ENCODE measurements at places on chromosomes 12 and 14.

GRCh38 chr12:52036587-52037171, 14.6 kb upstream of the NR4A1 start:
- peak; percentile 76 for DNase-seq

DNA sequence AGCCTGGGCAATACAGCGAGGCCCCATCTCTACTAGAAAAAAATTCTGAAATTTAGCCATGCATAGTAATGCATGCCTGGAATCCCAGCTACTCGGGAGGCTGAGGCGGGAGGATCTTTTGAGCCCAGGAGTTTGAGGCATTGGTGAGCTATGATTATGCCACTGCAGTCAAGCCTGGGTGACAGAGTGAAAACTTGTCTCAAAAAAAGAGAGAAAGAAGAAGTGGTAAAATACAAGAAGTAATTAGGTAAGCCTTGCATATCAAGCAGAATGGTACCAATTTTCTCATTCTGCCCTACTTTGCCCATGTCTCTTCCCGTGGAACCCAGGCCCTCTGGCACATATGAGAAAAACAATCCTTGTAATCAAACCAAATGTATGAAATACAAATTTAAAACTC, 70.7 kb downstream of the SUSD6 start:
- no peak for DNase-seq

GRCh38 chr12:91017043-91017442, 12.3 kb upstream of the EPYC start:
- no peak for DNase-seq

DNA sequence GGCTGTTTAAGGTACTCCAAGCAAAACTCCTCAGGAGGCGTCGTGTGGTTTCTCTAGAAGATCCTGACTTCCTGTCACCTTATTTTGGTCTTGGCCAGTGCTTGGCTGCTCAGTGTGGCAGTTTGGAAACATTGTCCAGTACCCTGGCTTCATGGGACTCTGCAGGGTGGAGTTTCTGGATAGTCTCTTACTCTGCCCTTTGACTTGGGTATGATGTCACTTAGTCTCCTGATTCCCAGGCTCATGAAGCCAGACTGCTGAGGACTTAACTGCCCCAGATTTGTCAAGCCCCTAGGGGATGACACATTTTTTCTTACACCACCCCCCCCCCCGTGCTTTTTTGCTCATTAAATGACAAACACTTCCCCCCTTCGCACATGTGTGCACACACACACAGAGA, 82.7 kb downstream of the ADCK1 start:
- DNase-seq: no peak

DNA sequence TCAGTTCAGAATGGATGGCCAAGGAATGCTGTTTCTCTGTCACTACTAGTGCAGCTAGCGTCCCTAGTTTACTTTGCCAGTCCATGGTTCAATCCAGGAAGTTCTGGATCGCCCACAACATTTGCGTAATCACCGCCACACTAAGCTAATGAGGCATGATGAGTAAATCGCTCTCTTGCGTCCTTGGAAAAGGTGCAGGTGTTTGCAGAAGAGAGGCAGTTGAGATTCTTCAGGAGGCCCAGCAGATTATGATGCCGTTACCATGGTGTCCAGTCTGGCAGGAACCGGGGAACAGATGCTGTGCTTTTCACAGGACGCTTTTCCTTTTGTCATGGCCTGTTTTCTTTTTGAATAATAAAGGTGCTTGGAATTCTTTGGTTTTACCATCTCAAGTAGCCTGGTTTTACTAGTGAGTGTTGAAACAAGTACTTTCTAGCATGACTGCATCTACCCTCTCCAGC, 9.0 kb downstream of the TPH2 start:
- DNase-seq: peak; percentile 7

All from midbrain (tissue), 1 donor.